ENCODE measurements at places on chromosomes 5 and 9. TPM values are rescaled to one million over a fixed set of nuclear protein-coding genes. Genes with fewer than 3 reads are reported as not detected.

GABRB2 gene
- not detected for total RNA-seq

SOHLH1 gene
- not detected for total RNA-seq

DNA sequence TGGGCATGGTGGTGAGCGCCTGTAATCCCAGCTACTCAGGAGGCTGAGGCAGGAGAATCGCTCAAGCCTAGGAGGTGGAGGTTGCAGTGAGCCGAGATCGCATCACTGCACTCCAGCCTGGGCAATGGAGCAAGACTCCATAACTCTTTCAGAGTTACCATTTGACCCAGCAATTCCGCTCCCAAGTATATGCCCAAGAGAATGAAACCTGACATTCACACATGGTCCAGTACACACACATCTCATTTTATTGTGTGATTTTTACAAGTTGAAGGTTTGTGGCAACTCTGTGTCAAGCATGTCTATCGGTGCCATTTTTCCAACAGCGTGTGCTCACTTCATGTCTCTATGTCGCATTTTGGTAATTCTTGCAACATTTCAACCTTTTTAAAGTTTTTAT, 24.9 kb upstream of the FIBCD1 start:
- DNase-seq = no peak

DNA sequence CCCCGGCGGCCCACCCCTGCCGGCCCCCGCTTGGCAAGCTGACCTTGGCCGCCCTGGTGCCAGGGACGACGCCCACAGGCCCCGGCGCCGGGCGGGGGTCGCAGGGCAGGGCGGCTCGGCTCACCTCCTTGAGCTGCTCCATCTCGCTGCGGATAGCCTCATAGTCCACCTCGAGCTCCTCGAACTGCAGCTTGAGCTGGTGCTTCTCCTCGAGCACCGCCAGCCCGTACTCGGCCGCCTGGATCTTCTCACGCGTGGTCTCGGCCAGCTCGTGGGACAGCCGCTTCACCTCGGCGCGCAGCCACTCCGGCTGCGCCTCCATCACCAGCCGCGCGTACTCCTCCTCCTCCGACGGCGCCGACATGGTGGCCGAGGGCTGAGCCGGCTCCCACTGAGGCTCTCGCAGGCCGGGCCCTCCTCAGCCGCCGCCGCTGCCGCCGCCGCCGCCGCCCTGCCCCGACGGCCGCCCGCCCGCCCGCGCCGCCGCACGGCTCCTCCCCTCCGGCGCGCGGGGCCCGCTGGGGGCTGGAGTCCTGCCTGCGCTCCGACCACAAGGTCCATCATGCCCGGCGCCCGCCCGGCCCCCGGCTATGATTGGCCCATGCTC, at the start of gene BICD2:
Gene BICD2 (minus strand): TSS at position 453 of the 607 bp plus-strand sequence. CDS start 89 bp downstream, at position 364.
- DNase-seq = no peak

GRCh38 chr5:67549296-67549618, 352.7 kb upstream of the CD180 start:
- DNase-seq = no peak
